ENCODE measurements at places on chromosomes 16 and 17. TPM values are rescaled to one million over a fixed set of nuclear protein-coding genes. Genes with fewer than 3 reads are reported as not detected.
A peak's percentile ranks its signal among the peaks of the same experiment; 100 is the strongest.

DNA sequence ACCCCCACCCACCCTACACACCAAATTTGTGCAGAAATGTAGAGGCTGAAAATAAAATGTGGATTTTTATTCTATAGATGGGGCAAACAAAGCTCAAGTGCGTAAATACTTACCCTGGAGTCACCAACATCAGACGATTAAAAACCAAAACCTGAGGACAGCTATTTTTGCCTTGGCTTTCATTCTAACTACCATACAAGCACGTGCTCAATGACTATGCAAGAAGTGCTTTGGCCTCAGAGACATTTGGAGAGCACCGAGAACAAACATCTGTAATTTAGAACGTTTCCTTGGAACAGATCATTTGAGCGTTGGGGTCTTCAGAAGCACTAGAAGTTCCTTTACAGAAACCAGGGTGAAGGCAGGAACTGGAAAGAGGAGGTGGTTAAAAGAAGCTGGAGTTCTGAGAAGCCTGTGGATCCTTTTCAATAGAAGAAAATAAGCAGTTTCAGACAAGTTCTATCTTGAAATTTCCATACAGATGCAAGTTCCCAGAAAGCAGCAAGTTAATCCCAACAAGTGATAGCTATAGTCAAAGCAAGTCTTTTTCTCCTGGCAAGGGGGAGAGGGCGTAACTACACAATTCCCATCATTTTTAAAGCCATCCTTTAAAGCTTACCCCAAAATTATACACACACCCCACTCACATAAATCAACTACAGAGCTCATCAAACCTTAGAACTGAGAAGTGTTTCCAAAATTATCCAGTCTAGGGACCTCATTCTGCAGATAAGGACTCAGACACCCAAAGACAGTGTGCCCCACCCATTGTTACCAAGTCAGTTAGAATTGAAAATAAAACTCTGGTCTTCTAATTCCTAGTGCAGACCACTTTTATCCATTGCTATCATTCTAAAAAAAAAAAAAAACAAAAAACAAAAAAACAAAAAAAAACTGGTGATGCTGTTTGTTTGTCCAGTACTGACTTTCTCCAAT lies 29.6 kb upstream of the CDRT4 start:
- no peak for DNase-seq

- no peak for DNase-seq
Measured at GRCh38 chr16:27284865-27285675, 16.5 kb upstream of the NSMCE1 start.

DNA sequence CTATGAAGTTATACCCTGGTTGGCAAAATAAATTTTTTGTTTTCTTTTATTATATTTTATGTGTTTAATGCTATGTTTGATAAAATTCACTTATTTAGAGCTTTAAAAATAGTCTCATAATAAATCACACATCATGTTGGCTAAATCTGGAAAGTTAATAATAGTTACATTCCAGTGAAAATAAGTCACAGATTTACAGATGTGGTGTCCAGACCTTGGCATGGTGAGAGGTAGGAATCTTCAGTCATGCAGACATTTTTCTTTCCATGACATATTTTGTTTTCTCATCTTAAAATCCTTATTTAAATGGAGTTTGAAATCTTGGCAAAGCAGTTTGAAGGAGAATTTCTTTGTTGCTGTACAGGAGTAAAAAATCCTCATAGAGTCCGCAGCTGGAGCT lies 48.1 kb upstream of the GOSR1 start:
- no peak for DNase-seq

GRCh38 chr17:10512856-10513255 lies 5.5 kb downstream of the MYH1 start:
- no peak for DNase-seq

GRCh38 chr16:11705311-11706025 lies 37.2 kb downstream of the TXNDC11 start:
- DNase-seq = no peak

- no peak for DNase-seq
Measured at GRCh38 chr16:13438064-13438463, 481.9 kb upstream of the ERCC4 start.

- DNase-seq = no peak
Measured at GRCh38 chr17:13864521-13864920, 204.8 kb upstream of the COX10 start.

- no peak for DNase-seq
Measured at GRCh38 chr17:58507123-58507634, 7.3 kb downstream of the MTMR4 start.

DNA sequence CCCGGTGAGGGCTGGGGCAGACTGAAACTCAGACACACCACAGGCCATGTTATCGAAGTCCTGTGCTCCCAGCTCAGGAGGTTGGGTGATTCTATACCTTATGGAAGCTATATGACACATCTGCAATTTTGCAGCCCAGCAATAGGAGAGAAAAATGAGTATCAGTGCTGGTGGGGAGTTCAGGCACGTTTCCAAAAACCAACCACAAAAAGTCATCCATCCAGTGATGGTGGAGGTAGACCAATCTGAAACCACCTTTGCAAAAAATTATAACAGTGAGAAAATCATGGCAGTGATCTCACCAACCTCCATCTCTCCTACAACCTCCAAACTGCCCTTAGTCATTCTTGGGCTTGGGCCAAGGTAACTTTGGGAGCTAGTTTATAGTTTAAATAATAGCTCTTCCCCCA lies 327.9 kb downstream of the SLC39A11 start:
- DNase-seq = no peak

- peak; percentile 38 for DNase-seq
Measured at GRCh38 chr16:1221628-1222552, 3.2 kb downstream of the TPSG1 start.

DNA sequence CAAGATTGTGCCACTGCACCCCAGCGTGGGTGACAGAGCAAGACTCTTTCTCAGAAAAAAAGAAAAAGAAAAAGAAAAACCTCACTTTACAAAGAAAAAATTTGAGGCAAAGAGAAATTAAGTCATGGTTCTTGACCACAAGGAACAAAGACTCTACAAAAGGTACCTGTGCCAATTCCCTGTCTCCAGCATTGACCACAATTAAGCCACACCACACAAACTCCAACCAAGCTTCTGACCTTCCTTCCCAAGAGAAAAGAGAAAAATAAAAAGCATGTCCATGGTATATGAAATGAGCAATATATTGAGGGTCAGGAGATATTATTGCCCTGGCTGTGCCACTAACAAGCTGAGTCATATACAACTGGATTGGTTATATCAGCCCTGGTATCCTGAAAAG lies 146.3 kb upstream of the NOG start:
- DNase-seq = no peak

TBC1D26 gene
- not detected for total RNA-seq

ZNF205 gene
- total RNA-seq = 8.2 TPM

ALOXE3 gene
- total RNA-seq = not detected

CNTROB gene
- 25.8 TPM for total RNA-seq

PERCC1 gene
- total RNA-seq = not detected

EME2 gene
- 34.9 TPM for total RNA-seq

HES7 gene
- not detected for total RNA-seq

ABCC11 gene
- total RNA-seq = 0.61 TPM
